ENCODE measurements at places on chromosomes 16 and 17.

GRCh38 chr16:1713933-1714332 lies 7.9 kb downstream of the MAPK8IP3 start:
- no peak for DNase-seq

DNA sequence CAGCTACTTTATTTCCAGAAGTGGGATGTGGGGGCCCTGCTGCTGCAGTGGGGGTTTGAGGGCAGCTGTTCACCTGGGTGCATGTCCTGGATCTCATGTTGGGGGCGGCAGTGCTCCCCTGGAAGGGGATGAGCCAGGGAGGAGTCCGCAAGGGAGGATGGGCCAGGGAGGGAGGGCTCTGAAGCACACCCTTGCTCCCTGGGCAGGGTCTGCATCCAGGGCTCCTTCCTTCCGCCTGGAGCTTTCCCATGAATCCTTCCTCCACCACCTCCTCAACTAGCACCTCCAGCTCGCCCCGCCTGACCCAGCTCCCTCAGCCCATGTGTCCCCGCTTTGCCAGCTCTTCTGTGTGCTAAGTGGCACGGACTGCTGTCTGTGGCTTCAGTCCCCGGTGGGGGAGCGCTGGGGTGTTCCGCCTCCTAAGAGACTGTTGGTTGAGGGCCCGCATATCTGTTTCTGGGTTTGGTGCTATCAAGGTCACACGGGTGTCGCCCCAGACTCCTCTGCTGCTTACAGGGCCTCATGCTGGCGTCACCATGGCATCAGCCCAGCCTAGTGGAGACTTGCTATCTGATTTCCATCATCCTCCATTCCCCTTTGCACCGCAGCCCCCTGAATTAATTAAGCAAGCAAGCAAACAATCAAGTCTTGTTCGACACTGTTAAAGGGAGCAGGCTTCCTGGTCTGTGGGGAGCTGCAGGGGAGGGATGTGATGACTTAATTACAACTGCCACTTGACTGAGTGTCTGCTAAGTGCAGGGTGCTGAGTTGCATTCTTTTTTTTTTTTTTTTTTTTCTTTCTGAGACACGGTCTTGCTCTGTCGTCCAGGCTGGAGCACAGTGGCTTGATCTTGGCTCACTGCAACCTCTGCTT lies 71.8 kb downstream of the PRKCA start:
- DNase-seq: peak; percentile 24

DNA sequence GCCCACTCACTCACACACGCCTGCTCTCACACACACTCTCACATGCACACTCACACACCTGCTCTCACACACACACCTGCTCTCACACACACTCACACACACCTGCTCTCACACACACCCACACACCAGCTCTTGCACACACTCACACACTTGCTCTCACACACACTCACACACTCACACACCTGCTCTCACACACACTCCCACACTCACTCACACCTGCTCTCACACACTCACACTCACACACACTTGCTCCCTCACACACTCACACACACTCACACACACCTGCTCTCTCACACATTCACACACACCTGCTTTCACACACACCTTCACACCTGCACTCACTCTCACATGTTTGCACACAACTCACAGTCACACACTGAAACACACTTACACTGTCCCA lies 4.0 kb downstream of the CD300H start:
- no peak for DNase-seq

DNA sequence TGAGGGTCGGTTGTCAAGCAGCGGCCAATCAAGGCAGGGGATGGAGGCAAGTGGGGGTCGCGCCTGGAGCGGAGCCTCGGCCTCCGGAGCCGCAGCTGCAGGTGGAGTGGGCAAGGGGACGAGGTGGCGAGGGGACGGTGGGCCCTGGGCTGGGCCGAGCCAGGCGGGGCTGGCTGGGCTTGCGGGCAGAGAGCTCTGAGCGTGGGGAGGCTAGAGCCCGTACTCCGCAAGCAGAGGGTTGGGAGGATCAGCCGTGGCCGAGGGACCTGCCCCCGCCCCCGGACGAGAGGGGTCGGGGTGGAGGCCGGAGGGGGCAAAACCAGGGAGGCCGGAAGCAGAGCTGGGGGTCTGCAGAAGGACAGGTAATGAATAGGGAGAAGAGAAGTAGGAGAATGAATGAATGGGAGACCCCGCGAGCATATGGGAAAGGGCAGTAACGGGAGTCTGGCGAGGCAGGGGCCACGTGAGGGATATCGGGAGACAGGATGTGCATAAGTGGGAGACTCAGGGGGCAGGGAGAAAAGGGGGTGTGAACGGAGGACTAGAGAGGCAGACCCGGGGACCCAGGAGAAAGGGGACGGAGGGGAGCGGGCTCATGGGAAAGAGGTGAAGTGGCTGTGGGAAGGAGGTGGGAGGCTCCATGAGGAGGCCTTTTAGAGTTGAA lies at the start of gene KATNB1:
Gene KATNB1 (plus strand): TSS at position 16 of the 664 bp plus-strand sequence. CDS start 1,474 bp downstream, outside the sequence.
- DNase-seq: no peak

DNA sequence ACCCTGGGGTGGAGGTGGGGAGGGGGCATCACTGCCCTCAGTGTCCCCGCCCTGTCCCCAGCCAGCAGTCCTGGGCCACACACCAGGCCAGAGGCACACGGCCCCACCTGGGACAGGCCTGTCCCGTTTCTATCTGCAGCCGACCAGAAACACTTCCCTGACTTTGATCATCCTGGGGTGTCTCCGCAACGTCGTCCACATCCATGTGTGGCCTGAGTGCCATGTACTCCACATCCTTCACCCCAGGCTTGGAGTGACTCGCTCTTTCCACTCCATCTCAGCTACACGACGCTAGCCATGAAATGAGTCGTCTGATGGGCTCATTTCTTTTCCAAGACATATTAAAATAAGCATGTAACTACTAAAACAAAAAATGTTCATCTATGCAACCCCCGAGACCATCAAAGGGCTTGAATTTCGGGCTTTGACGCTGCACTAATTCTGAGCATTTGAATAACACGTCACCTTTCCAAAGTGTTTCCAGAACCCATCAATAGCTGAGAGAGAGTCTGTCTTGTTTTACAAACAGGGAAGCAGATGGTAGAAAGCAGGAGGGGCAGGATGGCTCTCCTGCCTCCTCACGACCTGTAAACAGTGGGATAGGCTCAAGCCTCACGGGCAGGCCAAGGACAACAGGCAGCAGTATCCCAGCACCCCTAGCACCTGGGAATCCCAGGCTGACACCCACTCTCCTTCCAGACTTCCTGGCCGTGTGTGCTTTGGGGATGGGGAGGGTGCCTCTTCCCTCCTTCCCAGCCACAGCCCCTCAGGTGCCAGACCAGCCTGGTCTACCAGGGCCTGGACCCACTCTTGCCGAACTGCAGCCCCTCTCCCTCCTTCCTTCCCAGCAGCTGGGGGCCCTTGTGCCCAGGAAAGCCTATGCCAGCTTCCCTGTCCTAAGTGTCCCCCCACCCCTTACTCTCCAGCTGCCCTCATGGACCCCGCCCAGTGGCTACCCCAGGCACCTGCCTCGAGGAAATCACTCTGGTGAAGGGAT lies 20.0 kb upstream of the RASD1 start:
- no peak for DNase-seq

GRCh38 chr17:73226556-73227172 lies 33.8 kb downstream of the COG1 start:
- no peak for DNase-seq

- DNase-seq: no peak
Measured at GRCh38 chr17:64240741-64241347, 22.2 kb downstream of the TEX2 start.

DNA sequence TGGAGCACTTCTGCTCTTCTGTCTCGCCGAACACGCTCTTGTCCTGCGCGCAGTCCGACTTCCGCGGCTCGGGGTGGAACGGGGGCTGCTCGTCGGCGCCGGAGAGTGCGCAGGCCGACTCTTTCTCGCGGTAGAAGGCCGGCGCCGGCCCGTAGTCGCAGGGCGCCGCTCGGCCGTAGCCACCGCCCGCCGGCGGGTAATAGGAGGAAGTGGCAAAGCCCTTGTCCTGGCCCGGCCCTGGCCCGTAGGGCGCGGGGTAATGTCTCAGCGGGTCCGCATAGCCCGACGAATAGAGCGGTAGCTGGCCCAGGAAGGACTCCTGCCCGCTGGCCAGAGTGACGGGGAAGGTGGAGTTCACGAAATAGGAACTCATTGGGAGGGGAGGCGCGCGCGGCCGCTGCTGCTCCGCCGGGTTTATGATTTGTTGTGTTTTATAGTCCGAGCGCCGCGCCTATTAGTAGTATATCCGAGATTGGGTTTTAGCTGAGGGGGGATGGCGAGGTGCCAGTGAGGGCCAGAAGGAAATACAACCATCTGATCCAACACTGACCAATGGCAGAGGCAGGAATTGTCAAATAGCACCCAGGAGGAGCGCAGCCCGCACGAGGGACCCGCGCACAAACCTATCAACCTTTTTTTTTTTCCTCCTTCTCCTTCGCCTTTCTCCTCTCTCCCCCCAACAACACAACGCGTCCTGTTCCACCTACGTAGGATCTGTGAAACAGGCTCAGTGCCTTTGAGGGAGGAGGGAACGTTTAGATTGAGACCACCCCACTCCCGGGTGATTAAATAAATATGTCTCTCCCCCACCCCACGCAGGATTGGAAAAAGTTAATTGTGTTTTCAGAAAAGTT lies 4.4 kb upstream of the HOXB5 start:
- no peak for DNase-seq

- DNase-seq: no peak
Measured at GRCh38 chr17:62780269-62780668, 27.8 kb downstream of the MARCHF10 start.

DNA sequence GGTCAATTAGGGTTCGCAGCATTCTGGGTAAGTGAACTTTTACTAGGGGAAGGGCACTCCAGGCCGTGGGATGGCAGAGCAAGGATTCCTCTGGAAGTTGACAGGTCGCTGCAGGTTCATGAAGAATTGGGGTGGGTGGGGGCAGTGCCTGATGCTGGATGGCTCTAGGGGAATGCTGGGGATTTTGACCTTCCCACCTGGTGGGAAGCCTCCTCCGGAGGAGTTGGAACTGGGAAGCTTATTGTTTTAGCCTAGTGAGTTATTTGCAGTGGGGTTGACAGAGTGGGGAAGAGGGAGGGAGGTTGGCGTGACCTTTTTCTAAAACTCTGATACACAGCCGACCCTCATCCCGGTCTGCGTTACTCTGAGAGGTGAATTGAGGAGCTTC lies 606 bp upstream of the C17orf113 start:
- no peak for DNase-seq

DNA sequence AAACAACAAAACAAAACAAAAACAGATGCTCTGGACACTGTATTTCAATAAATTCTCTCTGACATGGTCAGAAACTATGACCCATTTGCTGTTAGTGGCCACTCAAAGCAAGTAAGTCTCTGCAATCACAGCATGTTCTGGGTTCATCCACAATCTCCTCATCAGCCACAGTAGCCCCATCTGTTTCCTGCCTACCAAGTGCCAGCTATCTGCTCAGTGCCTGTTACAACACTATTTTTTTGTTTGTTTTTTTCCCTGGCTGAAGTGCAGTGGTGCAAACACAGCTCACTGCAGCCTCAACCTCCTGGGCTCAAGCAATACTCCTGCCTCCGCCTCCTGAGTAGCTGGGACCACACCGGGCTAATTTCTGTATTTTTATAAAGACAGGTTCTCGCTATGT lies 137.9 kb downstream of the SOX9 start:
- no peak for DNase-seq

- no peak for DNase-seq
Measured at GRCh38 chr17:72455562-72455961, 334.7 kb downstream of the SOX9 start.

DNA sequence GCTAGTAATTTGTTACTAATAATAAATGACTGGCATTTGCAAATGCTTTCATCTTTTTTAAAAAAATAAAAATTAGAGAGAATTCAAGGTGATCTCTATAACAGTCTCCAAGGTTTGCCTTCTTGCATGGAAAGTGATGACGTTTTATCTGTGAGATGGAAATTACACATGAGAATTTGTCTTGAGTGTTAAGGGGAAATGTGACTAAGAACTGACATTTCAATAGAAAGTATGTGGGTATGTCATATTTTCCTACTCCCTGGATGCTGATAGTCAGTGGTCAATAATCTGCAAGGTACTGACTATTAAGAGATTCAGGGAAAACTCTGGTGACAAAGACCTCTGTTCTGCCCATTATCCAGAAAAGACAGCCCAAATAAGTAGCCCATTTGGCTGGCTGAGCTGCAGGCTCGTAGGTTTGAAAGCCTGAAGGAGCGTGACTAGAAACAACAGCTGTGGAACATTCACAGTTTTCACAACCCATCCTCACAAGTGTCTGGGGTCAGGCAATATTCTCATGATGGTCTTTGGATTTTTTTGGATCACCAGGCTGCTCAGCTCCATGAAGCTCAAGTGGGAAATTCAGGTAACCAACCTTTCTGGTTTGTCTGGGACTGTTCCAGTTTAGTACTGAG lies 49.7 kb upstream of the WSCD1 start:
- no peak for DNase-seq

GRCh38 chr16:22692916-22693637 lies 120.9 kb upstream of the HS3ST2 start:
- no peak for DNase-seq

- DNase-seq: no peak
Measured at GRCh38 chr16:81480606-81481206, 36.1 kb downstream of the CMIP start.

GRCh38 chr16:19138601-19139000 lies 24.8 kb downstream of the ITPRIPL2 start:
- DNase-seq: no peak

- no peak for DNase-seq
Measured at GRCh38 chr17:5929721-5930120, 140.5 kb upstream of the WSCD1 start.

DNA sequence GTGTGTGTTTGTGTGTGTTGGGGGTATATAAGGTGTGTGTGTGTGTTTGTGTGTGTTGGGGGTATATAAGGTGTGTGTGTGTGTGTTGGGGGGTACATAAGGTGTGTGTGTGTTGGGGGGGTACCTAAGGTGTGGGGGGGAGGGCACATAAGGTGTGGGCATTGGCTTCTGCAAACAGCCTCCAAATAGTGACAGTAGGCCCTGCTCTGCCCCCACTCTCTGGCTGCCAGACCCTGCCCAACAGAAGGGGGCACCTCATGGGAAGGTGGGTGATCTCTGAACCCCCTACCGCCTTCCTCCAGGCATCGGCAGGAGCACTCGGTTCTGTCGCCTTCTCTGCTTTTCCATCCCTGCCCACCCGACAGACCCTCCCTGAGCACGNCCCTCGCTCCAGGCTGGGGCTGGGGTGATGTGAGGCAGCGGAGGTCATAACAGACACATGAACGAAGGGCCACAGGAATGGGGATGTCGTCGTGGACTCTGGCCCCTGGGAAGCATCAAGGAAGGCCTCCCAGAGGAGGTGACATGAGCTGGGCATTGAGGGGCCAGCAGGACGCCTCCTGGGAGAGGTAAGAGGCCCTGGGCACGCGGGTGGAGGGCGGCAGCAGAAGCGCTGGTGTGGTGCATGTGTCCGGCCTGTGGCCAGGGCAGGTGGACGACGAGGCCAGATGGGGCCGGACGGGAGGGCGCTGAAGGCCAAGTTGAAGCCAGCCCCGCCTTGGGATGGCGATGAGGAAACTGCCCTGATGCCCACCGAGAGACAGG lies 136.6 kb upstream of the RPH3AL start:
- peak; percentile 20 for DNase-seq
